CD4-positive, alpha-beta memory T cell (primary cell): ENCODE measurements at places on chromosomes 16 and 17. TPM values are rescaled to one million over a fixed set of nuclear protein-coding genes. Genes with fewer than 3 reads are reported as not detected.

GRCh38 chr17:68592682-68593641 is 8.2 kb downstream of the FAM20A start:
- H3K4me3 ChIP-seq = no peak overlapping the region
- H3K36me3 ChIP-seq = no peaks in the 10 kb centered on the region
- no peaks in the 10 kb centered on the region for H3K27me3 ChIP-seq
- H3K4me1 ChIP-seq = peaks cover 6% of the 10 kb centered on the region
- H3K27ac ChIP-seq = no peak overlapping the region

GRCh38 chr16:31385680-31386079 is 7.5 kb upstream of the ITGAD start:
- no peaks in the 10 kb centered on the region for H3K36me3 ChIP-seq
- no peaks in the 10 kb centered on the region for H3K4me1 ChIP-seq
- DNase-seq = no peak
- H3K4me3 ChIP-seq = no peak overlapping the region

DNA sequence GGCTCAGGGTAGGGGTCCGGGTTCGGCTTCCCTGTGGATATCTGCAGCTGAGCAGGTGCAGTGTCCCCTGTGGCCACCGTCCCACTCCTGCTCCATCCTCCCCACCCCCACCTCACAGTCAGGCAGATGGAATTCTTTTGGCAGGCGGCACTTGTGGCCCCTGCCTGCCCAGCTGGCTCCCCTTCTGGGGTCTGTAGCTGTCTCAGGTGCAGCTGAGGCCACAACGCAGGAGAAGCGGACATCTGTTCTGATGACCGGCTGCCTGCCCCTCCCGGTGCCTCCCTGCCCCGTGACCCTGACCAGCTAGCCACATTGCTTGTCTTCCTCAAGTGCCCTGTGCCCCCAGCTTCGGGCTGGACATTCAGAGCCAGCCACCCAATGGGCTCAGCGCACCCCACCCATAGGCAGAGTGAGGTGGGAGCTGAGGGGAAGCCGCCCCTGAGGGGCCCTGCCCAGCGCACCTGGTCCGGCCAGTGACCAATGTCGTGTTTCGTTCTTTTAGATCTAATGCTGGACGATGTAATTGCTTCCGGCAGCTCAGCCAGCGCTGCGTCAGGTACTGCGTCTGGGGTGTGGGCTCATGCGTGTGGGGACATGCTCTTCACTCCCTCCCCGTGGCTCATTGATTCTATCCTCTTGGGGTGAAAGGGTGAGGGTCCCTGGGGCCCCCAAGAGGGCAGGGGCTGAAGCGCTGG is 25.2 kb upstream of the ABCC3 start:
- no peak for DNase-seq
- no peaks in the 10 kb centered on the region for H3K4me1 ChIP-seq

Gene CES1
- 0.47 TPM for total RNA-seq
